Stimulated activated CD8-positive, alpha-beta memory T cell treated with anti-CD3 and anti-CD28 coated beads, Interleukin-15, amount 100 ng/mL, for 4 hours (primary cell): ENCODE measurements at places on chromosomes 7 and 10.

DNA sequence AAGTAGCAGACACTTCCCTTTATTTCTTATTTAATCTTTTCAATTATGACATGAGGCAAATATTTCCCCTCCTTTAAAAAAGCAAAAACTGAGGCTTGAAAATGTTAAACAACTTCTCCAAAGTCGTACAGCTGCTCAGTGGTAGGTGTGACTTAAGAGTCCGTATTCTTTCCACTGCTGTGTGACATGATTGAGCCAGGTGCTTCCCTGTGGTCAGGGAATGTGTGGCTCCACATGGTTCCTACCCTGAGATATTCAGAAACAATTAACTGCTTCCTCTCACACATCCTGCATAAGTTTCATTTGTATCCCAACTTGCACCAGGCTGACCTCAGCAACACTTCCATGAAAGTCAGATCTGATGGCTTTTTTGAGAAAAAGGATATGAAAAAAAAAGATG, 13.6 kb downstream of the OPALIN start:
- no peak for DNase-seq

DNA sequence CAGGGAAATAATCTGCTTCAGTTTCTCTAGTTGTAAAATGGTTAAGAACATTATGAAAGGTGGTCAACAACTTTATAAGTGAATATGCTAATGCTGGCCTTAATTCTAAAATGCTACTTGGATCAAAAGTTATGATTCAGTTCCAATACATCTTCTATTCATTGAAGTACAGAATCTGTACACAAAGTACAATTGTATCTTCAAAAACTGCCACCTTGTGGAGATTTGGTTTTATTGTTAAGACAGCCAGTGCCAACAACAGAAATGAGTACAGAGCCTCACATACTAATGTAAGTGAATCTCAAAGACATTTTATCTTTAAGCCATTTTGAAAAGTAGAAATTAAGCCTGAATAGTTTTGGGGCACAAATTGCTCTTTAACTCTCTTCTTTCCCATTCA, 194.0 kb downstream of the CFTR start:
- no peak for DNase-seq

DNA sequence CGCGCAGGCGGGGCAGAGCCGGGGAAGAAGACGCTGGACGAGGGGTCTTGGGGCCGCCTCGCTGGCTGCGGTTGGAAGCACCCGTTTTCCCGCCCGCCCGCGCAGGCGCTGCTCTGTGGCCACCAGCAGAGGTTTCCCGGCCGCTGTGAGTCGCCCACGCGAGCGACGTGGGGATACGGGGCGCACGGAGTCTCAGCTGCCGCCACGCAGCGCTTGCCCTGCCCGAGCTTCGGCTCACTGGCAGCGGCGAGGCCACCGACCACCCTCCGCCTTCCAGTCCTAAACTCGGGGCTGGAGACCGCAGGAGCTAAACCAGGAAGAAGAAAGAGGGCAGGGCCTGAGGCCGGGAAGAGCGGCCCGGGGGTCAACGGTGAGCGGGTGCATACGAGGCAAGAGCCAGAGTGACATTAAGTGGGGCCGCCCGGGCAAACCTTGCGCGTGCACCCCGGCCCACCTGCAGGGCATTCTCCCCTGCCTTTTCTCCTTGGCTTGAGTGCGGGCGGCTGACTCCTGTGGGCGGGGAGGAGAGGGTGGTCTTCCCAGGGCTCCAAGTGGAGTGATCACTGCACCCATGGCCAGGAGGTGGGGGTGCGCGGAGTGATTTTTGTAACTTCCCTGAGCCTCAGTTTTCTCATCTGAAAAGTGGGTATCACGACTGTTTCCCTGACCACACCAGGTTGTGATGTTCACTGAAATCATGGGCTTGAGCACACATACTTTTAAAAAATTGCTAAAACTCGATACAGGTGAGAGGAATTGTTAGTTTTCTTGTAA, 7.1 kb upstream of the EMX2 start:
- no peak for DNase-seq

- DNase-seq, result no peak
These were observed 12.5 kb downstream of the GLI3 start for GRCh38 chr7:42224391-42225003.

DNA sequence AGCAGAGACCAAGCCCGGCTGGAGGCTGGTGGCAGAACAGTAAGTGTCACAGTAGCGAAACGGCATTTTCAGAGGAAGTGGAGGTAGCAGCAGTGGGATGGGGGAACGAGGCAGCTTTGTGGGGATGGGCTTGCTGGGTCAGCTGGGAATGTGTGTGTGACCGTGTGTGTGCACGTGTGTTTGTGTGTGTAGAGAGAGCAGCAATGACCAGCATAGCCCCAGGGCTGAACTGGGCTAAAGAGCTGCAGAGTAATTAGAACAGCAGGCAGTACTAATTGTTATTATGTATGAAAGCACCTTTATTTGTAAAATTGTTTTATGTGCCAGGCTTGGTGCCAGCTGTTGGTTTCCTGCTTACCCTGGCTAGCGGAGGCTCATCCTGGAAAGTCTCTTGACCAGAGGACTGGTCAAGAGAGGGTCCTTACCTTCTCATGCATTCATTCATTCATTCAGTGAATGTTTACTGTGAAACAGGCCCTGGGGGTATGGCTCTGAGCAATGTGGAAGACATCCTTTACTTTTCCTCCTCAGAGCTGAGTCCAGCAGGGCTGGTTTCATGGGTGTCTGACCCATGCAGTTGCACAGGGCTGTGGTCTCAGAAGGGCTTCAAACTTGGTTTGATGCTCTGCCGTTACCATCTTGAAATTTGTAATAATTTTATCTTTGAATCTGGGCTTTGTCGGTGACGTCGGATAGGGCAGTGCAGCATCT, 184.6 kb downstream of the SEC23IP start:
- no peak for DNase-seq

DNA sequence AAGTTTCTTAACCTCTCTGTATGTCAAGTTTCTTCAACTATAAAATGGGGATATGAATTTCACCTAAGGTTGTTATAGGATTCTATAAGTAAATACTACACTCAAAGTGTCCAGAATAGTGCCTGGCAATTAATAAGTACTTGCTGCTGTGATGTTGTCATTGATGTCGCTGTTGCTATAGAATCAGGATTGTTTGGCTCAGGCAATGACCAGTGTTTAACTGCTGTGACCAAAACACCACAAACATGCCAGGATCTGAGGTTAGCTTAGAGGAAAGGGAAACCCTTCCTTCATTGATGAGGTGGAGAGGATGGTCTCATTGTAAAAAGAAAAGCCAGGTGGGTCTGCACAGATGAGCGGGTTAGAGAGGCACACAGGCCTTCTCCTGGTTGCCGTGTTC, 223.1 kb upstream of the INHBA start:
- DNase-seq, result no peak

DNA sequence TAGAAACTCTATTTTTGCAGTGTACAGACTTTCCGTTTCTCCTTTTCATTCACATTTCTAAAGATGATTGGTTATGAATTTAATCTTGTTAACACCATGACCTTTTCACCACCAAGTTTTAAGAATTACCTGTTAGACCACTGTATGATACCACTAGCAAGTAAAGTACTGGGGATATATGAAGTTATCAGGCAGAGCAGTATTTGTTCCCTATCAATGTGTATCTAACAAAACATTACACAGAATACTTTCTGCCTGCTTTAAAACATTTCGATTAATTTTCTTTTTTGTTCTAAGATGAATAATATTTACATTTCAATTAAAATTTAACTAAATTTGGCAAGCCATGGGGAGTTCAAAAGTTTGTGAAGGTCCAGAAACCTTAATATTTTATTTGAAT, 49.9 kb upstream of the AHR start:
- DNase-seq, result no peak

GRCh38 chr7:157690833-157691585, 354.2 kb downstream of the DNAJB6 start:
- DNase-seq, result no peak

DNA sequence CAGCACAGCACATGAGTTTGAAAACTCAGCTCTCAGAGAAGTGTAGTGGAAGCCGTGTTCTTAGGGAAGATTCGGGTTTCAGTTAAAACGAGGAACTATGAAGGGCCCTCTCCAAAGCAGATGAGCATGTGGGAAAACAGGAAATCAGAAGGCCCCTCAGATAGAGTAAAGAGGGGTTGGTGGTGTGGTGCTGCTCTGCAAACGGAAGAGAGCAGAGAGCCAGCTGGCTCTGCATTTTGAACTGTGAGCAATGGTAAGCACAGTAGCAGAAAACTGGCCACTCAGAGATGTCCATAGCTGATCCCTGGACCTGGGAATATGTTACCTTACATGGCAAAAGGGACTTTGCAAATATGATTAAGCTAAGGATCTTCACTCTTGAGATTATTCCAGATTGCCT, 27.9 kb upstream of the CUL1 start:
- no peak for DNase-seq

DNA sequence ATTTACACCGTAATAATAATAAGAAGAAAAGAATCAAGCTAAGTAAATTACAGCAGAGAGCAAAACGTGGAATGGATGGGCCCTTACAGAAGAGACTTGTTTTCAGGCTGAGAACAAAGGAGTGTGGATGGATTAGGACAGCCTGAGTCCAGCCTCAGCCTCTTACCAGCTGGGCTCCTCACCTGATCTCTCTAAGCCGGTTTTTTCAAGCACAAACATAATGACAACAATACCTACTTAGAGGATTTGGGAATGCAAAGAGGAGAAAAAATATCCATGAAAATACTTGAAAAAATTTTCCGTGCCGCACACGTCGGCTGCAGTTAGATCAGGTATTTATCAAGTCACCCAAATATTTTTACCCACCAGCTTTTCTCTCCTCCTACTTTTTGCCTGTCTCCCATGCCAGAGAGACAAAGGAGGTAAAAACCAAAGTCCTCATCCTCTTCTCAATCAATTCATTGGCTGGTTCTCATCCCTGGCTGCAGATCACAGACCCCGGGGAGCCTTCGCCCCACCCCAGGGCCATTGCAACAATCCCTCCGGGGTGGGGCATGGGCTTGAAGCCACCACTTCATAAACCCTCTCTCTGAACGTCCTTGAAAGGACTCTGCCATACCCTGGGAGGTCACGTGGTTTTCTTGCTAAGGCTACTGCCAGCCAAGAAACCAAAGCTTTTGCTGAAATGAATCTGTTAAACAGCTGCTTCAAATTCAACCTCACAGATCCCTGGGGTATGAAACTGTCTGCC, 29.7 kb upstream of the GTF2I start:
- DNase-seq, result no peak
